Activated T-helper 9 cell treated with anti-CD3 and anti-CD28 coated beads, Interleukin-2, amount 50 U/mL, for 16 hours (primary cell): ENCODE measurements at places on chromosomes 16 and 17.

GRCh38 chr17:9937241-9937761 lies 32.2 kb upstream of the RCVRN start:
- no peak for DNase-seq

GRCh38 chr17:43126911-43127290 lies 1.7 kb upstream of the BRCA1 start:
- DNase-seq, result no peak

DNA sequence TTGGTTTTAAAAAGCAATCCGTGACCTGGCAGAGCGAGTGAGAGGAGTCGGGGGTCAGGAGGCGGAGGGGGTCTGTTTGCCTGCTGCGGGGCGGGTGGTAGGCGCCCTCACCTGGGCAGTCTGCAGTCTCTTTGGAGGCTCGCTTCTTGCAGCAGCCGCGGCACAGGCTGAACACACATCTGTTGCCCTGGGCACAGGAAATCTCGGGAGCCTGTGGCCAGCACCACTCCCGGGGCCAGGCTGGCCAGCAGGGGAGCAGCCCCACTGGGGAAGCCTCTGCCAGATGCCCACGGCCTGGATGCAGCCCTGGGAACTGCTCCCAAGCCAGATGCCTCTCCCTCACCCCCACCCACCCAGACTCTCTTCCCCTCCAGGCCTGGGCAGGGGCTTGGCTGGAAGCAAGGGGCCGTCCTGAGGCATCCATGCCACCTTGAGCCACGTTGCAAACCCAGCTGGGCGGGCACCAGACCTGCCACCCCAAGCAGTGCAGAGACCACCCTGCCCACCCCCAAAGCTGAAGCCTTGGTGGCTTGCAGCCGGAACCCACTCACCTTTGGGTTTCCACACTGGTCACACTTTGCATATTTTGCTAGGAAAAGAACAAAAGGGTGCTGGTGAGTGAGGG lies 6.6 kb downstream of the GPS1 start:
- no peak for DNase-seq

DNA sequence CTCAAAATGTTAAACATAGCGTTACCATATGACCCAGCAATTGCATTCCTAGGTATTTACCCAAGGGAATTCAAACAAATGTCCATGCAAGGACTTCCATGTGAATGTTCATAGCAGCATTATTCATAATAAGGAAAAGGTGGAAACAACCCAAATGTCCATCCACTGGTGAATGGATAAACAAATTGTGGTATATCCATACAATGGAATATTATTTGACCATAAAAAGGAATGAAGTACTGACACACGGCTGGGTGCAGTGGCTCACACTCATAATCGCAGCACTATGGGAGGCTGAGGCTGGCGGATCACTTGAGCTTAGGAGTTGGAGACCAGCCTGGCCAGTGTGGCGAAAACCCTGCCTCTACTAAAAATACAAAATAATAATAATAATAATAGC lies 24.1 kb upstream of the GOSR2 start:
- no peak for DNase-seq

GRCh38 chr16:84055366-84055765 lies 12.8 kb upstream of the SLC38A8 start:
- no peak for DNase-seq
